ENCODE measurements at places on chromosomes 1 and 21.

- no peak for DNase-seq
Measured at GRCh38 chr1:85465786-85466134, 801 bp upstream of the DDAH1 start.

DNA sequence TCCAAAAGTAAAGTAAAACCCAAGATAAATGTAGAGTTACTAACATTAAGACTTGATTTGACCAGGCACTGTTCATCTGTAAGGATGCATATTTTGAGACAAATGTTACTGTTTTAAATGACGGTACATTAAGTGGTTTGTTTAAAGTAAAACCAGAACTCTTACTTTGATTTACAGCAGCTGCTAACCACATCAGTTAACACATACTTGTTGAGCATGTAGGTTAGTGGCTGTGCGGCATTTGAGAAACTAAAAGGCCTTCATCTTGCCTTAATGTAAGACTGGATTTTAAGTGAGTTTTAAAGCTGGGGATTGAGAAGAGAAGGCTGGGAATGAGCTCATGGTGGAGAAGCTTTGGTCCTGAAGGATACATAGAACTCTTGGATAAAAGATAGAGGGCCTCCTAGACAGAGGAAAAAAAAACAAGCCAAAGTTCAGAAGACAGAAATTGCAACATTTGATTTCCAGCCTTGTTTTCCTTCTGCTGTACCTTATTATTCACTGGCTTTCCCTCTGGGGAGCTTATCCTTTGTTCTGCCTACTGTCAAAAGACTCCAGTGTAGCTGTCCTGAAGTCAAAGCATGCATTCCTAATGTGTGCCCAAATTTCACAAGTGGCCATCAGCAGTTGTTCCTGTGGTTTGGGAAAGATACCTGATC lies 66.6 kb downstream of the MTR start:
- no peak for DNase-seq

DNA sequence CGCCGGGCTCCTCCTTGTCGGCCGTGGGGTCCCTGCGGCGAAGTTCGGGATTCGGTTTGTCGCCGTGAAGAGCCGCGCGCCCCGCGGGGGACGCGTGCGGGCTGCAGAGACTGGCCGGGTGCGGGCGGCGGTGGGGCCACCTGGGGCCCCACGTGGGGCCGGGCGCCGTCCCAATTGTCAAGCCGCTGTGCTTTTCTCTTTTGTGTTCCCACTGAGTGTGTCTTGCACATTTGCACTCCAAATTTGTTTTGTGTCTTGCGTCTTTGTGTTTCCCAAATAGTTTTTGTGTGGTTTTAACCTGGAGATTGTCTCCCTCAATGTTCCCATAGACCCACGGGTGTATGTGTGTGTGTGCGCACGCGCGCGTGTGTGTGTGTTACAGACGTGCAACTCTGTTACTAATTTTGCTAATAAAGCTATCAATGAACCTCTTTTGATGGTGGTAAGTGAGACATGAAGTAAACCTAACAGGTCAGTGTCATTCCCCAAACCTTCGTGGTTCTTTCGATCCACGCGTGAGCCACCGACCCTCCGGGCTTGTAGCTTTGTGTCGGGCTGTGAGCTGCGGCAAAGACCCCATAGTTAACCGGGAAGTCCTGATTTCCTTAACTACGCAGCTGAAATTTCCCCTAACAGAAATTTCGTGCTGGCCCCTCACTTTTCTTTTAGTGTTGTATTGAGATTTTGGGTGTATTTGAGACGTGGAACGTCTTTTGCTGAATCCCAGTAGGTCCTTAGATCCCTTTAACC lies 708 bp downstream of the PRDM2 start:
- DNase-seq: no peak

- no peak for DNase-seq
Measured at GRCh38 chr21:35895598-35895997, 164.7 kb downstream of the SETD4 start.

DNA sequence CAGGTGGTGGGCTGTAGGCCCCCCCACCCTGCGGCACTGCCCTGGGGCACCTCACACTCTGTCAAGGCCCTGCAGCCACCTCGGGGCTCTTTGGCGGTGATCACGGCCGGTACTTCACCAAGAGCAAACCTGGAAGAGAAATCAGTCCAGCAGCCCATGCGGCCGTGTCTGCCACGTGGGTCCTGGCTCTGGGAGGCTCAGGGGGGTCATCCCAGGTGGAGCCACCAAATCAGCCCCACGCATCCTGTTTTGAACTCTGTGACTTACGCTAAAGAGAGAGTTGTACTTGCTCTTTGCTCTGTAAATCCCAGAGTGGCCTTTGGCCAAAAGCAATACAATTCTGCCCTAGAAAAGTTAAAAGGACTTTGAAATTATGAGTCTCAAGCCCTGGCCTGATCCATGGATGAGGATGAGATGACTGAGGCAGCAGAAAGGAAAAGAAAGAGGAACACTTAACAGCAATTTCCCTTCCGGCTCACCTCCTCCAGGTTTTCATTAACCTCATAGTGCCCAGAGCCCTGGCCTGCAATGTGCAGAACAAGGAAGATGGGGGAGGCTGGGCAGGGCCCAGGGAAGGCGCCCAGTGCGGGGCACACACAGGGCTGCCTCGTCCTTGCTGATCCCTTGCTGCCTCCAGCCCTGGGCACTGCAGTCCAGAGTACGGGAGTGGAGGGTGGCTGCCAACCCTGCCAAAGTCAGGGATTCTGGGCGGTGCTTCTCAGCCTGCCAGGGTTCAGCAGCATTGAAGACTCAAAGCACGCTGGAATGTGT lies 337.0 kb downstream of the MATN1 start:
- DNase-seq: no peak

DNA sequence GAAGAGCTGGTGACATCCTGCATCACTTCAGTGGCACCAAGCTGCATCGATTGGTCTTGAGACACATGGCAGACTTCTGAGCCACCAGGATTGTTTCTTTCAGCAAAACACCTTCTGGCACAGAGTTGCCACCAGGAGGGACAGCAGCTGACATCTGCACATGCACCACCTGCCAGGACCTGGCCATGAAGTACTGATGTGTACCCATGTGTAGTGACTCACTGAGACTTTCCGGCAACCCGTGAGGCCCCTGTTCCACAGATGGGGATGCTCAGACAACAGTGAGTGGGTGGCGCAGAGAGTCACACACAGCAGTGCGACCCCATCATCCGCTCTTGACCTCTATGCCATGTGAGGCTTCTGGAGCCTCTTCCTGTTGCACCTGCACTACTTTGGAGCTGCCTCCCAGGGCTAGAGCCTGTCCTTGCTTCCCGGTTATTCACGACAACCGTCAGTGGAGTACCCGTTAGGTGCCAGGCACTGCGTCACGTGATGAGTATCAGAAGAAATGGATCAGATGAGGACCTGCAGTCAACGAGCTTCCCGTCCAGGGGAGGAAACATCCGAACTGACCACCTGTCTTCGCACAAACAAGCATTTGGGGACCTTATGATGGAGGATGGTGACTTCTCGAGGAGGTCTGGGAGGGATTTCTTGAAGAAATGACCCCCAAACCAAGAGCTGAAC lies 80.5 kb upstream of the VAMP3 start:
- DNase-seq: no peak

GRCh38 chr1:18396247-18396980 lies 84.3 kb upstream of the KLHDC7A start:
- no peak for DNase-seq

DNA sequence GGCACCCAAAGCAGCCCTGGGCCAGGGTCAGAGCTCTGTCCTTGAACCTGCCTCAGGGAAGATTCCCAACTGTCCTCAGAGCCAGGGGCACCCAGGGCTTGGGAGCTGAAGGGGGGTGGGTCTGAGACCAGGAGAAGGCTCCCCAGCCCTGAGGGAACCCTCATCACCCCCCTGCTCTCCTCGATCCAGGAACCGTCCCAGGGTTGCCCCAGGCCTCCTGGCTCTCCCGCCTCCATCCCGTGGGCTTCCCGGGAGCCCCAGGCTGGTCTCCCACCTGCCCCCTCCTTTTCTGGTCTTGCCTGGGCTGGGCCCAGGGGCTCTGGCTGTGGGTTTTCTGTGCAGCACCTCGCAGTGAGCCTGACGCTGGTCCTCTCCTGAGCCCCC lies 6.7 kb upstream of the SAMD11 start:
- peak; percentile 33 for DNase-seq

DNA sequence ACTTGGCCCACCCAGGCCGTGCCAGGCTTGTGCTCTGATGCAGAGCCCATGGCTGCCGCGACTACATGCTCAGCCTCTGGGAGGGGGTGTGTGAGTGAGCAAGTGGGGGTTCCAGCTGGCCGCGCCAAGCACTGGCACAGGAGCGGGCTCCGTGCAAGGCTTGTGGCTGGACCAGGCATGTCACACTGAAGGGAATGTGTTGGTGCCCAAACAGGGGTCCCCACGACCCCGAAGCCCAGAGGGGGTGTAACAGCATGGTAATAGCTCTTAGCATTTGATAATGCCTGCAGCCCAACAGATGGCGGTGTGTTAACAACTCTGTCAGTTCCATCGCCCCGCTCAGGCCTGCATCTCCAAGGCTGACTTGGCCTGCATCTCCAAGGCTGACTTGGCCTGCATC lies 38.3 kb upstream of the CD46 start:
- DNase-seq: no peak

- DNase-seq: no peak
Measured at GRCh38 chr1:30900931-30901560, 7.5 kb downstream of the SDC3 start.

- DNase-seq: no peak
Measured at GRCh38 chr1:237226177-237226944, 184.4 kb downstream of the RYR2 start.

DNA sequence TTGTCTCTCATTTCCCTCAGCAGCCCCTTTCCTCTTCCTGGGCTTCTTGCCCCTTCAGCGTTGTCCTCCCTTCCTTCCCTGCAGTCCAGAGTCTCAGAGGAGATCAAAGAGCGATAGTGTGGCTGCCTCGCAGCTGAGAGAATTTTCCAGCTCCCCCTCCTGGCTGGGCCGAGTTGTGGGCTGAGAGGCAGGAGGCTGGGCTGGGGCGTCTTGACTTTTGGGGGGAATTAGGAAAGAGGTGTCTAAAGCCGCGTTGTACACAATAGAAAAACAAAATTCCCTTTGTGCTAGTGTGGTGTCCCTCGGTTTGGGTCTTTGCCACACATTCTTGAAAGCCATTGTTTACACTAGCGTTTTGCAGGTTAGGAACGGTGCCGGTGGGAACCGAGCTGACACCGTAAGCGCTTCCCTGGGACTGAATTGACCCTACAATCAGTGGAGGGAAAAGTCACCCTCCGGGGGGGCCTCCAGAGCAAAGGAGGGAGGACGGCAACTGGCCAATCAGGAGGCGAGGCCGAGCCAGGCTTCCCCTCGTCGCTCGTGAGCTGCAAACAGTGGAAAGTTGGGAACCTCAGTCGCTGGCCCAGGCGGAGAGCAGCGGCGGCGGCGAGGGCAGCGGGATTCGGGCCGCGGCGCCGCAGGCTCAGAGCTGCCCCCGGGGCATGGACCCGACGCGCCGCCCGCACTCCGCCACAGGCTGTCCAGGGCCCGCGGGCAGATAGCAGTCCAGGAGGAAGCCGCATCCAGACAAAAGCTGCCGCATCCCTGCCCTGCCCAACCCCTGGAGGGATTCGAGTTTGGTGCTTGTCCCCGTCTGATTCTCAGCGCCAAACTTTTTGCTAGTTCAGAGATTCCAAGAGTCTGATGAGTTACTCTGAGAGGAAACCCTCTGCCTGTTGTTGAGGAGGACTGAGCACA lies at the start of gene HMCN1:
HMCN1 (plus strand) TSS at position 574 of the 918 bp plus-strand sequence. CDS start 389 bp downstream, outside the sequence.
- DNase-seq: peak; percentile 82

- no peak for DNase-seq
Measured at GRCh38 chr1:212182579-212182978, 102.6 kb upstream of the PPP2R5A start.

Data from nephron progenitor cell (in vitro differentiated cells).